ENCODE measurements at places on chromosomes 7 and 10.
A peak's percentile ranks its signal among the peaks of the same experiment; 100 is the strongest.

DNA sequence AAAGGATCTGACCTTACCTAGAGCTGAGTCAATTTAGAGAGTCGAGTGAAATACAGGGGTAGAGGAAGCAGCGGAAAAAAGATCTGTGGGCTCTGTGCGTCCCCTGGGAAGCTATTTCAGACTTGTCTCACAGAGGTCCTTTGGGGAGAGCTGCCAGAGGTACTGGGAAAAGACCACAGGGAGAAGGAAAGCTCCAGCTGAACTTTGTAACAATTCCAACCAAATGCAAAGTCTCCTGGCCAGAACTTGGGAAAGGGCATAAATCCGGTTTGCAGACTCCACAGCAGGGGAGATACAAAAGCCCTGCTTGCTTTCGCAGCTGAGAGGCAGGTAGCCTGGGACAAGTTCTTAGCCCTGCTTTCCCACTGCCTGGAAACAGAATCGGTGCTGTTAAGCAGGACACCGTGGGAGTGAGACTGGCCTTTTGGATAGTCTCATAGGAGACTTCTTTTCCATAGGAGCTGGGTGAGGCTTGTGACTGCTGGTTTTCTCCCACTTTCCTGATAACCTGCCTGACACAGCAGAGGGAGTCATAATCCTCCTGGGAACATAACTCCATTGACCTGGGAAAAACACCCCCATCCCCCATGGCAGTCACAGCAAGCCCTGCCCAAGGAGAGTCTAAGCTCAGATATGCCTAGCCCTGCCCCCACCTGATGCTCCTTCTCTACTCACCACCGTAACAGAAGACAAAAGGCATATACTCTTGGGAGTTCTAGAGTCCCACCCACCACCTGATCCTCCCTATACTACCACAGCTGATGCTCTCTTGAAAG lies 926.2 kb downstream of the KCNMA1 start:
- DNase-seq = no peak

GRCh38 chr7:2280424-2280823 lies 33.8 kb downstream of the SNX8 start:
- DNase-seq = no peak

GRCh38 chr10:59505926-59506325 lies 143.6 kb upstream of the FAM13C start:
- no peak for DNase-seq

GRCh38 chr7:27066148-27066547 lies 29.7 kb downstream of the HOXA1 start:
- no peak for DNase-seq

- DNase-seq = no peak
These were observed 480.2 kb downstream of the PARD3 start for GRCh38 chr10:34334908-34335307.

- peak; percentile 71 for DNase-seq
These were observed 524.5 kb downstream of the PARD3 start for GRCh38 chr10:34290412-34291081.

DNA sequence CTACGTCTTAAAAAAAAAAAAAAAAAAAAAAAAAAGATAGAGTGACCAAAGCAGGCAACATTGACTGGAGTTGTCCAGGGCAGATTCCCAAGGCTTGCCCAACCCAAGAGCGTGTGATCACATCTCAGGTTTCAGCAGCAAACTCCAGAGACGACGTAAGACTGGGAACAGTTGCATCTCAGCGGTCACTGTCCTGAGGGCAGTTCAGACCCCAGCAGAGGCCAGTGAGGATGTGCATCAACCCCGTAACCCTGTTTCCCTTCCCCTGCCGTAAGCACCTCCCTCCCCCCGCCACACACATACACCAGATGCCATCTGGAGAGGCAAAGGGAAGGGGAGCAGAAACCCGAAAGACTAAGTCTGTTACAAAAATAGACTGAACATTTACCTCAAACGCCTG lies 19.3 kb upstream of the TOMM7 start:
- no peak for DNase-seq

DNA sequence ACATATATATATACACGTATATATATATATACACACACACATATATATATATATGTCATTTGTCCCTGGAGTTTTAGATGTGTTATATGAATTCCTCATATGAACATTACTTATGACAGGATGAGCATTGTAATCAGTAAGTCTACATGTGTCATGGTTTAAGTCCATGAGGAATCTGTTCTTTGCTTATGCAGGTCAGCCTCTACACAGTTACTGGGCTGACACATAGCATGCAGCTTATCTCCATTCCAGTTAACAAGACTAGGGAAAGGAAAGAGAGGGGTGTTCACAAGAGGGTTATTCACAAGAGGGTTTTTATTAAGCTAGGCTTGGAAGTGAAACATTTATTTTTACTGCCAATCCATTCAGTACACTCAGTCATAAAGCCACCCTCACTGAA lies 226.7 kb downstream of the SNX13 start:
- no peak for DNase-seq

GRCh38 chr7:132275416-132276233 lies 300.6 kb downstream of the PLXNA4 start:
- DNase-seq = no peak

DNA sequence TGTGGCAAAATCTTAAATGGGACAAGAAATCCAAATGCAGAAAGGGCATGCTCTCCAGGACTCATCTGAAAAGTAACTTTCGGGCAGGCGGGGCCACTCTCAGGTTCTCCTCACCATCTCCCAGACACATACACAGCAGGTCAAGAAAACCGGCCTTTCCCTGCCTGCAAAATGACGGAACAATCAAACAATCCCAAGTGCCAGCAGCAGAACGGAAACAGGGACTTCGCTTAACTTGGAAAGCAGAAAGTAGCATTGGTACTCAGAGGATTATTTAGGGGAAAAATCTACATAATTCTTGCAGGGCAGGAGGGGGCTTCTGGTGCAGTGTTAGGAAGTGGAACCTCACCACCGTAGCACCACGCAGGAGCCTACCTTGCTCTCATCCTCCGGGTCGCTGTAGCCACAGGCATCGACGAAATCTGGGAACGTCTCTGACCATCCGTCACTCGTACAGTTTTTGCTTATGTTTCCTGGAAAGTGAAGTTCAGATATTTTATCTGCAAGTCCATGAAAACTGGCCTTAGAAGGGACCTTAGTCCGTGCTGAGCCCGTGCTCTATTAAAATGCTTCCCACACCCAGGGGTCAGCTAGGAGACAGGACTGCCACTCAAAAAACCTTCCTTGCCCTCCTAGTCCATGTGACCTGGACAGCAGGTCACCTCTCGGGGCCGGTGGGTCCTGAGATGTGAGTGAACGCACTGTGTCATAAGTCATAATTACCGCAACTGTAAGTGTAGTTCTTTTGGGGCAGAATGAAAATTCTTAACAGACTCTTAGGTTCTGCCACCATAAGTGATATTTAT lies 41.1 kb downstream of the VIPR2 start:
- DNase-seq = no peak

- no peak for DNase-seq
These were observed 315.5 kb downstream of the RPS24 start for GRCh38 chr10:78349165-78349516.

- DNase-seq = no peak
These were observed 5.3 kb upstream of the LRRC61 start for GRCh38 chr7:150317748-150318444.

DNA sequence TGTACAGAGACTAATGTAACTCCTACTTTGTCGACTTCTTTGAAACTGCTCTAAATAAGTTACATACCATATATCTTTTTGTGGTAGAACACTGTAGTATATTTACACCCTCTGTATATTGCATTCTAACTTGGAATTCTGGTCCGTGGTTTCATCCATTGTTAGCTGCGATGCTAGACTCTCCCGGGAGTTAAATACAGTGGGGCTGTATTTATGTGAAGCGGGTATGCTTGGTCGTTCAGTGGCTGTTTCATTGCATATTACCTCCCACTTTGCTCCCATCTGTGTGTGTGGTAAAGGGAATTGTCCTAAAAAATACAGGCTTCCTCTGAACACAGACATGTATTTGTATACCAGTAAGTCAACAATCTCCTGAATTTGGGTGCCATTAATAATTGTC lies 231.1 kb downstream of the SLC25A13 start:
- no peak for DNase-seq

GRCh38 chr10:51405580-51406351 lies 293.6 kb downstream of the CSTF2T start:
- DNase-seq = no peak

DNA sequence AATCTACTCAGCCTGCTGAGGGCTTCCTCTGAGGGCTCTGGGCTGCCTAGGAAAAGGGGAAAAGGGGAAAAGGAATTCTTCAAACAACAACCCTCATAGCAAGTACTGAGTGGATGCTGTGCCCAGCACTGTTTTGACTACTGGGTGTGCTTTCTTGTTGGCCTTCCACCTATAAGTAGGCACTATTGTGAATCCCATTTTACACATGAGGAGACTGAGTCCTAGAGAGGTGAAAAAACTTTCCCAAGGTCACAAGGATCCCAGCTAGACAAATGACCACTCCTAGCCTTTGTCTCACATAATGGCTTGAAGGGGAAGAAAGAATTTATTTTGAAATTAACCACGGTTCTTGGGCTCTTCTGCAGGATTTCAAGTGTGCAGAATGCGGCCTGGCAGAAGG lies 17.1 kb downstream of the FGF8 start:
- DNase-seq = no peak

- DNase-seq = no peak
These were observed 137.0 kb downstream of the SND1 start for GRCh38 chr7:127789031-127789430.

- DNase-seq = no peak
These were observed 131.0 kb downstream of the CXCL12 start for GRCh38 chr10:44253769-44254462.

GRCh38 chr10:15045380-15045779 lies 1.6 kb downstream of the OLAH start:
- DNase-seq = no peak

GRCh38 chr10:74674927-74675326 lies 151.5 kb upstream of the KAT6B start:
- no peak for DNase-seq

DNA sequence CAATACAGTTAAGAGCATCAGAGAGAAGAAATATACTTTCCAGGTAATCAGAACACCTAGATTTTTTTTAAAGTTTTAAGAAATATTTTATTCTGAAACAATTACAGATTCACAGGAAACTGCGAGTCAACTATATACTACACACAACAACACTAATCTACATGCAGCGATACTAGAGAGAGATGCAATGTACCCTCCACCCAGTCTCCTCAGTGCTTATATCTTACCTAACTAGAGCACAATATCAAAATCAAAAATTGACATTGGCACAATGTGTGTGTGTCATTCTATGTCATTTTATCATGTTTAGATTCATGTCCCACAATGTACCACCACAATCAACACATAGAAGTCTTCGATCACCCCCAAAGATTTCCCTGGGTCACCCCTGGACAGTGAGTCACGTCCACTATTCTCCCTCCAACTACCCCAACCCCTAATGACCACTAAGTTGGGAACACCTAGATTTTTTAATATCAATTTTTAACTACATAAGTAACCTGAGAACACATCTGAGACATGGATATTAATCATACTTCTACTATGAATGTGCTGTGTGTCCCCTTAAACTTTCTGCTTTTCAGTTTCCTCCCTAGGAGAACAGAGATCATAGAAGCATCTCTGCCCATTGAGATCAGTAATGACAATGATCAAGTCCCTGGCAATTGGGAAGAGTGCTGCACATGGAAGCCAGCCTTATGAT lies 86.5 kb downstream of the GSAP start:
- DNase-seq = no peak

- no peak for DNase-seq
These were observed 11.6 kb downstream of the MICALL2 start for GRCh38 chr7:1447551-1448244.

DNA sequence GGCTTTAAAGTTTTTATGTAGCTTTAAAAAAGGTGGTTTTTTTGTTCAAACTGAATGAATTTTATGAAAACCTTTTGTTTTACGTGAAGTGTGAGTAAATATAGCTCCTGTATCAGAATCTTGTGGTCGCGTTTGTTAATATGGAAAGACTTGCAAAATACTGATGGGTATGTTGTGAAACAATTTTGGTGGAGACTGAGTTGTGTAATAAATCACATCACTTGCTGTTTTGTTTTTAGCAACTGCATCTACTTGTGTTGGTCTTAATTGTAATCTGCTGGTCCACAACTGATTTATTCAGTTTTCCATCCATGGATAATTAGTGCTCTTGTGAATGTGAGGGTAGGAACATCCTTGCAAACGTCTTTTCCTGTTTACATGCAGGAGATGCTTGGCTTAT lies 10.5 kb downstream of the PLXDC2 start:
- DNase-seq = no peak

- no peak for DNase-seq
These were observed 28.9 kb downstream of the CPA1 start for GRCh38 chr7:130409067-130409711.

DNA sequence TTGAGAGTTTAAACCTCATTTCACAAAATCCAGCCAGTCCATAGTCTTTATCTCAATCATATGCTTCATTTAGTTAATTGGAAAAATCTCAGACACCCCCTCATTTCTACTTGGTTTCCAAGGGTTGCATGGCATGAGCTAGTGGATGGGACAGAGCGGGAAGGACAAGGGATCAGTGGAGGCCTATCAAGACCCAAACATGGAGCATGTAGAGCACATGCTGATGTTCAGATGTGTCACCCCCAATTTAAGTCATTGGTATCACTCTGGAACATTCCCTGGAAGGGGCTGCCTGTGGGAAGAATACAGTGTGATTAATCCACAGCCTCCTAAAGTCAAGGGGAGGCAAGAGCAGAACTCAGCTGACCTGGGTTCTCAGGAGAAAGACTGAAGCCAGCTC lies 2.3 kb downstream of the C10orf71 start:
- no peak for DNase-seq

GRCh38 chr10:81918766-81919165 lies 43.8 kb downstream of the NRG3 start:
- no peak for DNase-seq

DNA sequence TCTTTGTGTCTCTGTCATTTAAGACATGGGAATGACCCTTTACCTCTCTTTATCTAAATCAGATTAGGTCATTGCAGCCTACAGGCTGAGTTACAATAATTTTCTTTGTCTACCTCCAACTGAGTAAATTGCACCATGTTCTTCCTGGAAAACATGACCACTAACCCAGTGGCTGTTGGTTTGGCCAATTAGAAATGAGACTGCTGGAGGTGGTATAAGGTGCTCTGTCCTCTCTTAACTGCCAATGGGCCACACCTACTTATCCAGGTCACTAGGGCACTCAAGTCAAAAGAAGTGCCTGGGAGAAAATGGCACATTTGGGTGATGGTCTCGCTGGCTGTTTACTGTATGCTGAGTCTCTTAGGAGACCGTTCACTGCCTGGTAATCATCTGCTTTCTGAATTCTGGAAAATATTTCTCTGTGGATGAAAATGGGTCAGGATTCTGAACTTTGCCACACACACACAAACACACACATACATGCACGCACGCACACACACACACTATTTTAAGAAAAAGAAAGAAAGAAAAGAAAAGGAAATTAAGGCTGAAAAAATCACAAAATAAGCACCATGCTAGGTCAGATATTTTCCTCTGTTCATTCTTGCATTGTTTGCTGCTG lies 16.4 kb downstream of the STAMBPL1 start:
- no peak for DNase-seq

GRCh38 chr10:101256387-101256786 lies 27.1 kb upstream of the LBX1 start:
- no peak for DNase-seq
